ENCODE measurements at places on chromosomes 3 and 15.

DNA sequence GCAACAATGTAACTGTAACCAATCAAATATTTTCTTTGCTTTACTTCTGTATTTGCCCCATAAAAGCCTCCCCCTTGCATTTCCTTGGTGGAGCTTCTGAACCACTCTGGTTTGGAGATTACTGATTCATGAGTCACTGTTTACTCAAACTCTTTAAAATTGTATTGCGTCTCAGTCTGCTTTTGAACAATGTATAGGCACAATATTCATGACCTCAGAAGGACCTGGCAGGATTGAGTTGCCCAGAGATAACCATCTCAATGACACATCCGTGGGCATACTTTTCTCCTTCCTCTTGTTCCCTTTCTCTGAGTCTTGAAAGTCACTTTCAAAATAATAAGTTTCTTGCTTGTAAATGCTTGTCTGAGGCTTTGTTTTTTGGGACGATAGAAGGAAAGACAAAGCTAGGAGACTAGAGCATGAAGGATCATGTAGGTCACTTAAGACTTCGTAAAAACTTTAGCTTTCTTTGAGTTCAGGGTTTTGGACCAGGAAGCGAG, 57.1 kb upstream of the POU1F1 start:
- peak; percentile 48 for DNase-seq

DNA sequence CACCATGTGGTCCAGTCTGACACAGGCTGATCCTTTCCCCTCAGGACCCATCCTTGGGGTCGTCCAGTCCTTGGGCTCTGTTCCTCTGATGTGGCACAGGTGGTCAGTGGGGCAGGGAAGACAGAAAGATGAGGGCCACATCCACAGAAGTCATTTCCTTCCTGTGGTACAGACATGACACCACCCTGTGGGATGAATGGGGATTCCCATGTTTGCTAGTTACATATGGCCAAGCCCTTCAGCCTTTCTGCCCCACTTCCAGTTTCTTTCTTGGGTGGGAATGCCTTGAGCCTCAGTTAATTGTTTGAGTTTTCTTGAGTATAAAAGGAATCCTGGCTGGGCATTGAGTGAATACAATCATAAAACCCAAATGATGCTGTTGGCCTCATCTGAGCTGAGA, 284.7 kb upstream of the CTDSPL start:
- no peak for DNase-seq

GRCh38 chr3:60517134-60517533, 734.1 kb downstream of the FHIT start:
- DNase-seq, result no peak

- DNase-seq, result no peak
These were observed 352.6 kb downstream of the PDCD6IP start for GRCh38 chr3:34150992-34151391.

DNA sequence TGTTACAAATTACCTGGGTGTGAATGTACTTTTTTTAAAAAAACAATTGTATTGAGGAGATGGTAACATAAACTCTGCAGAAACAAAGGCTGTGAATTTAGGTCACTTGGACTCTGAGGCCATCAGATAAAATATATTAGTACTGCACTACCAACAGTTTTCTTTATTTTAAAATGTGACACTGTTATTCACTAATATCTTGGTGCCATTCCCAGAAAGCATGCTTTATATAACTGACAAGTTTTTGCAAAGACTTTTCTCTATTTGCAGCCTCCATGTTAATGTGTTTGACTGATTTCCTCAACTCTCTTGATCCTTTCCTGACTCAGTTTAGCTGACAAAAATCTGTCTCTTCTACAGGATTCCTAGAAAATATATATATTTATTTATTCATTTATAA, 26.5 kb upstream of the ACTL6A start:
- no peak for DNase-seq

DNA sequence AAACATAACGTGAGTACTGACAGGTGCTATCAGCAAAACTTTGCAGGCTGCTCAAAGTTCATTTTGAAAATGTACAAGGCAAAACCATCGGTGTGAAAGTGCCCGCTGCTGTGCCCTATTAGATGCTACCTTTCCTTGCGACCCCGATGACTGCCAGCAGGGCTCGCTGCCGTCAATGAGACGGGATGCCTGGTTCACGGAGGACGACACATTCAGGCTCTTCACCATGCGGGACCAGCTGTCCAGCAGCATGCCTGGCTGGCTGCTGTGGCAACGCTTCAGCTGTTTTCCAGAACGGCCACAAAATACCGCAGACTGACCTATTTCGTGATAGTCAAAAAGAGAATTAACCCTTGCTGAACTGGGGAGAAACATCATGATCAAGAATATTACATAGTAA, 92.7 kb upstream of the OCA2 start:
- peak; percentile 44 for DNase-seq

DNA sequence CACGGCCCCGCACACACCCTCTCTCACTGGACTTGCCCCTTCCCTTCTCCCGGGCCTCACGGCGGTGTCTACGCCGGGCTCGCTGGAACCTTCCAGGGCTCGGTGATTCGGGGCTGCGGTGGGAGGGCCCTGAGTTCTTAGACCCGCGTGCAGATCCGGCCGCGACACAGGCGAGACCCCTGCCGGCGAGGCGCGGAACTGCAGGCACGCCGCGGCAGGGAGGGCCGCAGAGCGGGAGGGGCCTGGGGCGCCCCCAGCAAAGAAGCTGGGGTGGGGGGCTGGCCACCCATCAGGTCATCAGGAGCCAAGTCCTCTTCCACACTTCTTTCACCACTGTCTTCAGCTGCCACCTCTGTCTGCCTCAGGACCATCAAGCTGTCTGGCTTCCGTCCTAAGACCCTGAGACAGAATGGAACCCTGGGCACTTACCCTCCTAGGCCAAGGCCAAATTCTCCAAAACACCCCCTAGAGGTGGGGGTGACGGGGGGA, 164.5 kb downstream of the XXYLT1 start:
- DNase-seq, result peak; percentile 53

GRCh38 chr15:90192961-90193786, 8.0 kb upstream of the SEMA4B start:
- DNase-seq, result no peak

DNA sequence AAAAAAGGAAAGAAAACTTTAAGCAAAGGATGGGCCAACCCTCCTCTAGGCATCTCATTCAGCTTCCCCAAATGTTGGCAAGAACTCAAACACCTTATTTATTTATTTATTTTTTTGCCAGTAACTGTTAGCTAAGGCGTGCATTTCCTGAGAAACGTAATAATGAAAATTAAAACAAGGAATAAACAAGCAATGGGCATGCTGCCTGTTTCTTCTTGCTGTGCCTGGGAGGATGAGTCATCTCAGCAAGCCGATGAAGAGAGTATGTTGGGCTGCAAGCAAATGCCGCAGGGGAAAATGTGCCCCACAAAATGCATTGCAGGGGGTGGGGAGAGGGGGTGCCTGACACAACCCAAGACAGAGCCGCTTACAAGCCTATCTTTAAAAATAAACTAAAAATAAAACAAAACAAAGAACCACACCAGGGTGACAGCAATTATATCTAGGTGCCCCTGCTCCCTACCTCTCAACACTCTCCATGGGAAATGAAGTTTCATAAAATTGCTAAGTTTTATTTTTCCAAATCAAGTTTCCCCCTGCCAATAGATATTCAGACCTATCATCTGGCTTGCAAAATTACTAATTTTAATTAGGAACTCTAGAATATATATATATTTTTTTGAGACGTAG, 40.3 kb downstream of the EIF4E3 start:
- peak; percentile 88 for DNase-seq

DNA sequence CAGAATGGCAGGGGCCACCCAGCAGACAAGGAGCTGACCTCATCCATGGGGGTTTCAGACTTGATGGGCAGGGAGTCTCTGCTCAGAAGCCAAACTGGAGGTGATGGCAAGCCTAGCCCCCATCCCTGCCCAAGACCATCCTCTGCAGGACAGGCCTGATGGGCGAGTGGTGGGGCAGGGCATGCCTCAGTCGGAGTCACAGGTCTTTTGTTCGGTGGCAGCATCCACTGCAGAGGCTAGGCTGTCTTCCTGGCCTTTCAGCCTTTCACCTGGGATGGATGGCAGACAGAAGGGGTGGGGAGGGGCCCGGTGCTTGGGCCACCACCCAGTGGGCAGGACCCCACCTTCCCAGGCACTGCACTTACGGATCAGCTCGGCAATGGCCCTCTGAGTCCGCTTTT, 44.4 kb downstream of the PTH1R start:
- no peak for DNase-seq

DNA sequence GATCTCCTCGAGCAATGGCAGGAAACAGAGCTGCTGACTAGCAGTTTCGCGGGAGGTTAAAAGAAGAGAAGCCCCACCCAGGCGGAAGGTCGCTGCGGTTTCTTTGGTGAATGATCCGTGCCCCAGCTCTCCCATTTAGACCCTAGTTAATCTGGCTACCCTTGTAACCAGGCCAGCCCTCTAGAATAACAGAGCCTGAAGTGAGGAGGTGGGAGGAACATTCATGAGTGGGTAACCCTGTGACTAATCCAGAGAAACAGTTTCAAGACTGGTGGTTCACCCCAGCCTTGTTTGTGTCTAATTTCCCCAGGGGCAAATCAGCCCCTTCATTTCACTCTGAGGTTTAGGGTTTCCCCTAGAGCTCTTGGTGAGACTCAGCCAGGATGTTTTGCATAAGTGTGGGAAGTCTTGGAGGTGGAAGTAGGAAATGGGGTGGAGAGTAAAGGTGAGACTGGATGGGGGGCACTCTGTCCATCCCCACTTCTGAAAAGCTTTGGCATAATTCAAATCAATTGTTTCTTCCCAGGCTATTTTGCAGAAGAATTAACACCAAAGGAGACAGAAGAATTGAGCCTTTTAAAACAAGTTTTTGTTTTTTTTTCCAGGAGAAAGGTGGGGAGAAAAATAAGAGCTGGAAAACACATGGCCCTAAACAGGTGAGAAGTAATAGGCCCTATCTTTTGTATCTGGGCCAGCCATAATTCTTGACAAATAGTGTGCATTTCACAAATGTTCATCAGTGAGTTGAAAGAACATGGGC, 303.1 kb downstream of the RPLP1 start:
- DNase-seq, result peak; percentile 54

GRCh38 chr3:111726788-111727305, 131.7 kb upstream of the ZBED2 start:
- DNase-seq, result no peak

DNA sequence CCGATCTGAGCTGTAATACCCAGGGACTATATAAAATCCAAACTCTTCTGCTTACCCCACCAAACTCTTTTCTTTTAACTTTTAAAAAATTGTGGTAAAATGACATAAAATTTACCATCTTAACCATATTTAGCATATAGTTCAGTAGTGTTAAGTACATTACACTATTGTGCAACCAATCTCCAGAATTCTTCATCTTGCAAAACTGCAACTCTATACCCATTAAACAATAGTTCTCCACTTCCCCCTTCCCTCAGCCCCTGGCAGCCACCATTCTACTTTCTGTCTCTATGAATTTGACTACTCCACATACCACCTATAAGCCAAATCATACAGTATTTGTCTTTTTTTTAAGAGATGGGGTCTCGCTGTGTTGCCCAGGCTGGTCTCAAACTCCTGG, 38.7 kb downstream of the SENP8 start:
- no peak for DNase-seq

- no peak for DNase-seq
These were observed 64.8 kb upstream of the ARL8B start for GRCh38 chr3:5057272-5057671.

DNA sequence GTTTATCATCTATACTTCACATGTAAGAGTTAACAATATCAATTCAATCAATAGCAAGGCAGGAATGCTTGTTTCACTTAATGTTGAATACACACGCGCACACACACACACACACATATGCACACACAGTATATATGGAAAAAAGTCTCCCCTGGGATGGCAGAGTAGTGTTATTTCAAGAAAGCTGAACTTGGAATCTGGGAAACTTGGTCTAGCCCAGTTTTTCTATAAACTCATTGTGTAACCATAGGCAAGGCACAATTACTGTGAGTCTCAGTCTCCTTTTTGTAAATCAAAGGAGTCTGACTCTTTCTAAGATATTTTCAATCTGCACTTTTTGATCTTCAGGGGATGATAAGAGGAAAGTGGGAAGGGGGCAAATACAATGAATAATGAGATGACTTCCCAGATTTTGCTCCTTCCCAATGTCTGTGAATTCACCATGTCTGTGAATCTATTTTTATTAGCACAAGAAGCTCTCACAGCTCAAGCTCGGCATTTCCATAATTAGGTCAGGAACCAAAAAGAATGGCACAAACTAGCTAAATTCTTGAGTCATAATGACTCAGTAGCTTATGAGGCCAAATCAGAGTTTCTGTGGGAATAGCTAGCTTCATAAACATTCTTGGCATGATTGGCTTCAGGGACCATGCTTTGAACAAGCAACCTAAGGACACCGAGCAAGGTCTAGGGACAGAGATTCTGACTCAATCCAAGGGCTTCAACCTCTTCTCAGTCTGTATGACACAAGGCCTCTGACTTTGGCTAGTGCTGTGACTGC, 227.4 kb upstream of the DCBLD2 start:
- DNase-seq, result peak; percentile 97

DNA sequence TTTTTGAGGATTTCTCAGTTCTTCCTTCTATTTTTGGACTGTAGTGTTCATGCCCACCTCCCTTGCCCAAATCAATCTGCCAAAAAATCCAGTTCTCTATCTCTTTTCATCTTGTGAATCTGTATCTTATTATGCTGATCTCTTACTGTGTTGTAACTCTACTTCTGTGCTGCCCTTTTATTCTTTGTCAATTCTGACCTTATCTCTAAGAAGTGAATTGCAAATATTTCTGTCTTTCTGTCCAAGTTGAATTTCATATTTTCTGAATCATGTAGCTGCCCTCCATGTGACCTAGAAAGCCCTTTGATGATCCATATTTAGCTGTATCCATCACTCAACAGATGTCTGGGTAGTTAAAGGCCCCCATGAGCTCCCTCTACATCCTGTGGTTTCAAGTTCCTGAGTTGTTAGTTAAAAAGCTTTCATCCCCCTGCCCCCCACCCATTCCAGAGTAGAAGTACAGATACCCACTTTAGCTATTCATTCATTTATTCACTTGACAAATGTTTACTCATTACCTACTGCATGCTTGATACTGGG, 33.6 kb upstream of the ETV5 start:
- no peak for DNase-seq

DNA sequence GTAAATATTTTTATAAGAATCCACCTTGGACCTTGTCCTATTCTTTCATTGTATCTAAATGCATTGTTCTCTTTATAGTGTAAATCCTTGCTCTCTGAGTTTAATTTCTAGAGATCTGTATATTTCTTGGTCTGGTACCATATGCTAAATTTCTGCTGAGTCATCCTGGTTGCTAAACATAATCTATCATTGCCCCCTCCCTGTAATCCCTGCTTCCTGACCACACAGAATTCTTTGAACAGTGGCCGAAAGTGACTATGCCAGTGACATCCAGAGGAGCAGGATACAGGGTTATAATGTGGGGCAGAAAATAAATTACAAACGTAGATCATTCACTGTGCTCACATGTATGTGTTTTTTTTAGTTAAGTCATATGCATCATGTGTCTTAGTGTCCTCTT, 143.1 kb downstream of the DIPK2A start:
- peak; percentile 4 for DNase-seq

Measured in fibroblast of mammary gland (primary cell).